ENCODE measurements at places on chromosomes 4 and X. TPM values are rescaled to one million over a fixed set of nuclear protein-coding genes. Genes with fewer than 3 reads are reported as not detected.
A peak's percentile ranks its signal among the peaks of the same experiment; 100 is the strongest.

DNA sequence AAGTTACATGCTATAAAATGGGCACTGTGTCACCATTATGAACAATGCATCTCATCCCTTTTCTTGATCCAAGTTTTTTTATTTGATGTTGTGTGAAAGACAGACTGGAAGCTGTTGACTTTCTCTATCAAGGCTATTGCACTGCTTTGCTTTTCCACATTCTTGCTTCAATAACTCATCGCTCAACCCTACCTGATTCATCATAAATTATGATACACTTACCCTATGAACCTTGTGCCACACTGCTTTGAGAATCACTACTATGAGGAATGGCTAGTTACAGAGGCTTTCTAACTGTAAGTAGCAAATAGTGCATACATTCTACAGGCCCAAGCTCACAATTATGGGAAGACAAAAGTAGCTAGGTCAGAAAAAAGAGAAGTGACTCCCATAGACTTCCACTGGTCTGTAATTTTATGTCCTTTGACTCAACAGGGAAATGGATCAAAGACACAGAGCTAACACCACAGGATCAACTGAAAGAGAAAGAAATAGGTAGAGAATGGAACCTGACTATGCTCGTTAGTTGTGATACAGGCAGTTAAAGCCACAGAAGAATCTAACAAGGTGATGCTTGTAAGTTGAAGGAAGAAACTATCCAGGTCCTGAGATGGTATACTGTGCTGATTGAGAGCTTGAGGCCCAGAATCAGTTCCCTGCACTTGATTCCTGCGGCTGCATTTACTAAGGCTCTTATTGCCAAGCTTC lies 163.5 kb downstream of the PPP3CA start:
- DNase-seq: no peak

GRCh38 chrX:133970076-133970475 lies 15.3 kb downstream of the GPC3 start:
- no peak for DNase-seq

DNA sequence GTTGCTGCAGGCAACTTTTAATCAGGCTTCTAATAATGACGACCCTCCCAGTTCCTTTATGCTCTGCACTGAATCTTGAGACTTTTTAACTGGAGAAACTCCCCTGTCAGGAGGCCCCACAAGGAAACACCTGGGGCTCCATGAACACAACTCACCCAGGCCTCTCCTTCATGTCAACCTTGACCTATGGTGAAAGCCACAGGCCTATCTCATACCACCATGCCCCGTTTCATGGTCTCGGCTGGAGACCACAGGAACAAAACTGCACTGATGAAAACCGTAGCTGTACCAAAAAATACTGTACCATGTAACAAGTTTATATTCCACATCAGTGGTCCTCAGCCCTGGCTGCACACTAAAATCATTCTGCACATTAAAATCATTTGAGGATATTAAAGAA lies 57.0 kb downstream of the ZNF827 start:
- no peak for DNase-seq

Gene F8
- 0.66 TPM for total RNA-seq

DNA sequence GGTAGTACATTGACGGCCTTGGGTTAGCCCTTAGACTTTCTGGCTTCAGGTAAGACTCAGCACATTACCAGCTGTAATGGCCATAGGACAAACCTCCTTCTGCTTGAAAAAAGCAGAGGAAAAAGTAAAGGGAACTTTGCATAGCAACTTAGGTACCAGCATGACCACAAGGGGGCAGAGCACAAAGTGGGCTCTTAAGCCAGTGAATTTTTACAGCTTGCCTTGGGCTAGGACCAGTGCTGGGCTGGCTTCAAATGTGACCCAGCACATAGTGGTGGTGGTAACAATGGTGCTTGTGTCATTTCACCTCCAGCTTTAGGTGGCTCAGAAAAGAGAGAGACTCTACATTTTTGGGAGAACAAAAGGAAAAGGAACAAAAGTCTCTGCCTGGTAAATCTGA lies 66.1 kb downstream of the KLHL4 start:
- DNase-seq: no peak

GRCh38 chrX:31227250-31227649 lies 155.4 kb upstream of the FTHL17 start:
- no peak for DNase-seq

Gene RENBP
- 8.6 TPM for total RNA-seq

Gene TLR8
- total RNA-seq: 0.08 TPM

- DNase-seq: peak; percentile 5
Observed at GRCh38 chr4:155353923-155354540, 22.7 kb downstream of the MAP9 start.

Gene CSN3
- not detected for total RNA-seq

DNA sequence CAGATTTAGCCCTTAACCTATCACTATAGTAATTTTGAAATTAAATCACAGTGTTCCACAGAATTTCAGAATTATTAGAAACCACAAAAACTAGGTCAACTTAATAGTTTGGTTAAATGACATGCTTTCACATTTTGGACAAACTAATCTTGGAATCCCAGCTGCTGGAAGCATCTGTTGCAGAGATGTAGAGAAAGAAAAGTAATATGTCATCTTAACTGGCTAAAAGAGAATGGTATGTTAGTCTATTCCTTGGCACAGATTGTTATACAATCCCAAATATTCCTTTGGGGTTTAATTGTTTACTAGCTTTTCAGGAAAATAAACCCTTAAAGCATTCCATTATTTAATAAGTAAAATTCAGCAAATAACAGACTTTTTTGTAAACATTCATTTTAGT lies 519.9 kb downstream of the IL15 start:
- DNase-seq: no peak

- no peak for DNase-seq
Observed at GRCh38 chrX:49187526-49187925, 1.4 kb upstream of the PRICKLE3 start.

Gene XKRX
- total RNA-seq: 1.9 TPM

GRCh38 chr4:98338761-98339438 lies 77.7 kb downstream of the RAP1GDS1 start:
- DNase-seq: no peak

Gene GAGE12J
- not detected for total RNA-seq

DNA sequence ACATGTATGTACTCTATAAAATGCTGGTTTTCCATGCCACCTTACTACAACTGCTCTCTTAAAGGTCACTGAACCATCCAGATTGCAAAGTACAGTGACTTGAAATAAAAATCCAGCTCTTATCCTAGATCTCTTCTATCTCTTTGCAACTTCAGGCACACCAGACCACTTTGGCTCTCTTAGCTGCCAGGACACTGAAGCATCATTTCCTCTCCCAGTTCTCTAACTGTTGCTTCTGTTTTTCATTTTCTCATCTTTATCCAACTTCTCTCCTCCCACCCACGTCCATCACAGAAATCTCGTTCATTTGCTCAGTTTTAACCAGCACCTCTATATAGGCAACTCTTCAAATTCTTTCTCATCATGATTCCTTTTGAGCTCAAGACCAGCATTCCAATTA lies 74.3 kb downstream of the METTL14 start:
- DNase-seq: no peak

DNA sequence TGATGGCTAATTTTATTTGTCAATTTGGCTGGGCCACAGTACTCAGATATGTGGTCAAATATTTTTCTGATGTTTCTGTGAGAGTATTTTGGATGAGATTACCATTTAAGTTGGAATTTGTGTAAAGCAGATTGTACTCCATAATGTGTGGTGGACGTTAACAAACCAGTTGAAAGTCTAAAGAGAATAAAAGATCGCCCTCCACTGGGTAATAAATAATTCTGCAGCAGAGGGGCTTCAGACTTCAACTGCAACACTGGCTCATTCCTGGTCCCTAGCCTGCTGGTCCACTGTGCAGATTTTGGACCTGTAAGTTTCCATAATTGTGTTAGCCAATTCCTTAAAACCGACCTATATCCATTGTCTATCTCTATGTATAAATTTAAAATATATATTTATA lies 540.3 kb downstream of the PCDH18 start:
- DNase-seq: no peak

GRCh38 chr4:99893029-99893428 lies 1.2 kb downstream of the LAMTOR3 start:
- DNase-seq: no peak

DNA sequence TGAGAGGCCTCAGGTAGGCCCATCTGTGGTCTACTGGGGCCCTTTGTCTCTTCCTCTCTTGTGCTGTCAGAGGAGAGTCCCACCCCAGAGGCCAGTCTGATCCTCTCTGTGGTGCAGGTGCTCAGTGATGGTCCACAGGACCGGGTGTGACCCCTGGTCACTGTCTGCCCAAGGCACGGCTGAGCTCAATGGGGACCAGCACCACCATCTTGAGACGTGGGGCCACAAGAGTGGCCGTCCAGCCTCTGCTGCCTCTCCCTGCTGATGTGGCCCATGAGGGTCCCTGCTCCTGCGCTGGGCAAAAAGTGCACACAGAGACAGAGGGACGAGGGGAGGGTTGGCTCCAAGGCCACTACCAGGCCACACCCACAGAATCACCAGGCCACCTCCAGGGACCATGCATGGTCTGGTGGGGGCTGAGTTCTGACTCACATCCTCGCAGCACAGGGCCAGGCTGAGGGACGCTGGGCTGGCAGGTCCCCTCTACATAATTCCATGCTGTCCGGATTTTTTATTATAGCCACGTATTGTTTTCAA lies 88.3 kb downstream of the FAM53A start:
- DNase-seq: no peak

Gene ZNF732
- not detected for total RNA-seq

- DNase-seq: no peak
Observed at GRCh38 chr4:61380865-61381264, 180.7 kb downstream of the ADGRL3 start.

GRCh38 chr4:23388699-23389395 lies 501.0 kb downstream of the PPARGC1A start:
- no peak for DNase-seq

GRCh38 chr4:65391814-65392213 lies 278.5 kb downstream of the EPHA5 start:
- no peak for DNase-seq

DNA sequence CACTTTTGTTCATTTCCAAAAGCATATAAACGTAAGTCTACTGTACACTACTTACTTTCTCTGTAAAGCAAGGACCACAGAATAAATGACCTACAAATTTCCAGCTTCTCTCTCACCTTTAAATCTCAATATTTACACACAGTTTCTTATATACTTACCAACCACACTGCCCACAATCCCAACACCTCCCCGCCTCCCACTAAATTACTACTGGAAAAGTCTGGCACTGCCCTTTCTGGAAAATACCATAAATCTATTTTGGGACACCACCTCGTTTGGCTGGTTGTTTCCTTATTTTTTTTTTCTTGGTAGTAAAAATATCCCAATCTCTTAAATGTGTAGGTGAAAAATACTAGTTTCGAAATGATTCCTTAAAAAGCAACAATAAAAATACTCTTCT lies 19.6 kb downstream of the FAT1 start:
- DNase-seq: no peak

Gene RAB33A
- total RNA-seq: 14.8 TPM

GRCh38 chrX:34874763-34875162 lies 67.8 kb upstream of the FAM47B start:
- no peak for DNase-seq

Gene NAAA
- total RNA-seq: 33.3 TPM

Gene DUX4
- not detected for total RNA-seq

Gene C1QTNF7
- not detected for total RNA-seq

- DNase-seq: no peak
Observed at GRCh38 chrX:109847257-109848187, 114.5 kb upstream of the ACSL4 start.

Gene NAP1L3
- total RNA-seq: 7.7 TPM

Gene EGFL6
- not detected for total RNA-seq

DNA sequence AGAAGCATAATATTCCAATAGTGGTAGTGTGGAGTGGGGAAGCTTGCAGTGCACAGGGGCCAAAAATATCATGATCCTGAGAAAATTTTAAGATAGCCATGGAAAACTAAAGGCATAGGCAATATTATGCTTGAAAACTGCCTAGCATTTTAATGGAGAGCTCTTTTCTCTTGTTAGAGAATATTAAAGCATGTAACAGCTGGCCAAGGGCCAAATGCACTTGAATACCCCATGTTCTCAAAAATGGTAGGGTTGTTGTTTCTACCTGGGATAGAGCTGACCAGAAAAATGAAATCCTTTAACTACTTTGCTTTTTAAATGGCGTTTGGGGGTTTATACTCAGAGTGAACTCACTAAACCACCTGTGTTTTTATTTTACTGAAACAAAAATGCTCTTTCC lies 739.6 kb upstream of the SLIT2 start:
- DNase-seq: no peak

- DNase-seq: no peak
Observed at GRCh38 chr4:161919442-161920220, 244.2 kb downstream of the FSTL5 start.

- no peak for DNase-seq
Observed at GRCh38 chr4:2789793-2790582, 2.9 kb upstream of the SH3BP2 start.

DNA sequence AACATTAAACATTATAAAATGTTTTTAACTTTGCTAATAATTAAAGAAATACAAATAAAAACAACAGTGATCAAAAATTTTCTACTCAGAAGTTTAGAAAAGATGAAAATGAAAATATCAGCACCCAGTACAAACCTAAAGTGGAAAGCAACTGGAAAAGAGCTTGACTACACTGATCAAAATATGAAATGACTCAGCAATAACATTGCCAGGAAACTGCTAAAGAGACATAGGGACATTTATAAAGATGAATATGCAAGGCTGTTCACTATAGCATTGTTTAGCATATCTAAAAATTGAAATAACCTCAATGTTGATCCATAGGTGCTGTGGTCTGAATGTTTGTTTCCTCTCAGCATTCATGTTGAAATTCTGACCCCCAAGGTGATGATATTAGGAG lies 88.5 kb upstream of the NOCT start:
- no peak for DNase-seq

- DNase-seq: no peak
Observed at GRCh38 chr4:134365852-134366251, 164.3 kb upstream of the PABPC4L start.

Gene STK32B
- not detected for total RNA-seq

DNA sequence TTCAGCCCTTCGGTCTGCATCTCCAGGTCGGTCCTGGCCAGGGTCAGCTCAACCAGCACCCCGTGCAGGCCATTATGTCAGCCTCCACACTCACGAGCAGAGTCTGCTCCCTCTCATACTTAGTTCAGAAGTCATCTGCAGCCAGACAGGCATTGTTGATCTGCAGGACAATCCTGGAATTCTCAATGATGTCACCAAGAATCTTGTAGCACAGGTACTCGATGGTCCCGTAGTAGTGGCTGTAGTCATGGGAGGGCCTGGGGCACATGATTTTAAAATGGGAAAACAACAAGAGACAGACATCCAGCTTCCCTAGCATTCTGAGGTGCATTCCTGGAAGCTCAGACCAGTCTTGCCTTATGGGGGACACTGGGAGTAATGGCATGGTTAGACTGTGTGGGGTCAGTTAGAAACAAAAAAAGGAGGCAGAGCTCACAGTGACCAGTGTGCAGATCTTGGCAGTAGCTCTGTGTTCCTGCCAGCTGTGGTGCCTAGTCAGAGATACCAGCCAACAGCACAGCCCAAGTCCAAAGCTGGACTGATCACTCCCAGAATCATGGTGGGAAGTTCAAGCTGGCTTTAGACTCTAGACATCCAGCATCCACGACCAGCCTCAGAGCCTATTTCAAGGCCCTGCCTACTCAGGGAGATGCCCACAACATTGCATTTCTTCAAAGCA lies 31.9 kb downstream of the LRIT3 start:
- DNase-seq: no peak
